ENCODE measurements at places on chromosomes 7 and 10.

DNA sequence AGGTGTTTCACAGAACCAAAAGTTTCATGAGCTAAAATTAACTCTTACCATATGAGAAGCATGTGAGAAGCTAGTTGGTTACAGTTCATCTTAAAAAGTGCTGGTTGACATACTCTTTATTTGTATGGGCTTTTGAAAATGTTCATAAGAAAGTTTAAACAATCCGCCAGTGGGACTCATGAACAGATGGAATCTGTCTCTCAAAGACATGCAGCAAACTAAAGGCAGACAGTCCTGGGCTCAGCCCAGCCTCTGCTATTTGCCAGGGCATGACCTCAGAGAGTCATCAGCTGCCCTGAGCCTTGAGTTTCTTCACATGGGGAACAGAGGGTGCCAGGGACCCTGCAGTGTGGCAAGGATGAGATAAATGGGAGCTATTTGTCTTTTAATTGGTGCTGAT, 3.2 kb downstream of the PYROXD2 start:
- H3K4me1 ChIP-seq, result peaks cover 8% of the 10 kb centered on the region
- peaks cover 34% of the 10 kb centered on the region for H3K36me3 ChIP-seq
- H3K4me3 ChIP-seq, result no peak overlapping the region
- DNase-seq, result no peak
- H3K27me3 ChIP-seq, result no peaks in the 10 kb centered on the region
- H3K27ac ChIP-seq, result no peak overlapping the region

GRCh38 chr10:77591238-77591880, 46.2 kb downstream of the KCNMA1 start:
- no peak overlapping the region for H3K27ac ChIP-seq
- no peaks in the 10 kb centered on the region for H3K36me3 ChIP-seq
- no peaks in the 10 kb centered on the region for H3K4me1 ChIP-seq
- DNase-seq, result no peak
- H3K4me3 ChIP-seq, result no peak overlapping the region

- H3K4me1 ChIP-seq, result peaks cover 16% of the 10 kb centered on the region
- no peak for DNase-seq
- no peaks in the 10 kb centered on the region for H3K36me3 ChIP-seq
Measured at GRCh38 chr7:30069096-30069867, 41.1 kb downstream of the PLEKHA8 start.

- H3K4me3 ChIP-seq, result no peak overlapping the region
- H3K27ac ChIP-seq, result no peak overlapping the region
- H3K36me3 ChIP-seq, result no peaks in the 10 kb centered on the region
- no peak for DNase-seq
Measured at GRCh38 chr10:99551616-99552015, 18.9 kb downstream of the NKX2-3 start.

DNA sequence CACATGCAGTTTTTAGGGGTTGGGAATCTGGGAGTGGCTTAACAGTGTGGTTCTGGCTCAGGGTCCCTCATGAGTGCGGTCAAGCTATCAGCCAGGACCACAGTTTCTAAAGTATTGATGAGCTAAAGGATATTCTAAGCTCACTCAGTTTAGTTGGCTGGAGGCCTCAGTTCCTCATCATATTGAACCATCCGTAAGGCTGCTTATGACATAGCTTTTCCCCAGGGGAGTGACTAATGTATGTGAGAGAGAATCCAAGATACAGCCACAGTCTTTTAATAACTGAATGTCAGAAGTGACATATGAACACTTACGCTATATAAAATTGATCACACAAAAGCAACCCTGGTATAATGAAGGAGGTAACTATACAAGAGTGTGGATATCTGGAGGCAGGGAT, 245.3 kb downstream of the POLR1F start:
- H3K36me3 ChIP-seq, result no peaks in the 10 kb centered on the region
- no peak overlapping the region for H3K27ac ChIP-seq
- no peak for DNase-seq
- no peaks in the 10 kb centered on the region for H3K4me1 ChIP-seq

DNA sequence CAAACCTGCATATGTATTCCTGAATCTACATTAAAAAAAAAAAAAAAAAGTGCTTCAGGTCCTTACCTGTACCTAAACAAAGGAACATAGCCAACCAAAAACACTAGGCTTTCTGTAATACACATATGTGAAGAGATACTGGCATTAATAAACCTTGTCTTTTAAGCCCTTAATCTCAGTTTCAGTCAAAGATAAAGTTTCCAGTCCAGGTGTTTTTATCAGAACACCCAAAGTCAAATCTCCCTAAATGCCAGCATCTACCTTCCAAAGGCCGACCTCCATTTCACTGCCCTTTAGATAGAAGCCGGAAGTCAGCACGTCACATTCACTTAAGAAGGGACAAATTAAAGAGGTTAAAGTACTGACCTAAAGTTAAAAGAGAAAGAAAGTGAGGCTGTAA, 79.8 kb upstream of the NEBL start:
- H3K27me3 ChIP-seq, result no peaks in the 10 kb centered on the region
- no peak for DNase-seq
- H3K4me3 ChIP-seq, result no peak overlapping the region
- no peak overlapping the region for H3K27ac ChIP-seq

DNA sequence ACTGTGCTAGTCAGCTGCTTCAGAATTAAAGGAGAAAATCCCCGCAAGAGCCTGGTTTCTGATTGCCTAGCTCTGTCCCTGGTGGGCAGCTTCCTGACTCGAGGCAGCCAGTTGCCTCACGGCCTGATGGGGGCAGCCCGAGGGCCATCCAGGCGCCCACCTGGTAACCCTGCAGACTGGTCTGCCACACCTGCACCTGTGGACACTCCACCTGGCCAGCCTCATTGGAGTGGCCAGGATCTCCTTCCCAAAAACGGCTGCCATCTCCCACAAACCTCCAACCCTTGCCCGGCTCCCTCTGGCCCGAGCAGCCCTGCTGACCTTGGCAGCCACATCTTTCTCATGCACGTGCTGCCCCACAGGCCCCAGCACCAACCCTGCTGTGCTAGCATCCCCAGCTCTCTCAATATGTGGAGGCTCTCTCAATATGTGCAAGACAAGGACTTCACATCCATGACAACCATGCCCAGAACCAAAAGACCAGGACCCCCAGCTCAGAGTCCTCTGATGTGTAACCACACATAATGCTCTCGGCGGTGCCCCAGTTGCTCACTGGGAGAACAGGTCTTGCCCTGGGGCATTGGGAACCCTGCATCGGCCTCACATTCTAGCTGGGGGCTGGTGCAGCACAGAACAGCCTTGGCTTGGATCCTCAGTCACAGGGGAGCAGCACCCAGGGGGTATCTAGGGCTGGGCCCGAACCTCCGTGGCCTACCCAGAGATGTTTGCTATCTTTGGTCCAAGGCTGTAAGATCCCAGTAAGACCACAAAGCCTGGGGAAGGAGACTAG, 14.6 kb downstream of the DRGX start:
- H3K4me1 ChIP-seq, result no peaks in the 10 kb centered on the region
- no peak overlapping the region for H3K27ac ChIP-seq
- DNase-seq, result no peak
- no peaks in the 10 kb centered on the region for H3K27me3 ChIP-seq
- no peak overlapping the region for H3K4me3 ChIP-seq
- H3K36me3 ChIP-seq, result no peaks in the 10 kb centered on the region

GRCh38 chr10:82206831-82207230, 331.8 kb downstream of the NRG3 start:
- H3K36me3 ChIP-seq, result no peaks in the 10 kb centered on the region
- DNase-seq, result no peak
- no peak overlapping the region for H3K27ac ChIP-seq
- H3K4me1 ChIP-seq, result no peaks in the 10 kb centered on the region

GRCh38 chr10:133476641-133476990, 22.9 kb downstream of the SCART1 start:
- H3K27me3 ChIP-seq, result no peaks in the 10 kb centered on the region
- no peak overlapping the region for H3K4me3 ChIP-seq
- no peak for DNase-seq
- no peaks in the 10 kb centered on the region for H3K36me3 ChIP-seq

Data from tibial nerve (tissue), 4 donors.